ENCODE measurements at places on chromosomes 12 and 14.

DNA sequence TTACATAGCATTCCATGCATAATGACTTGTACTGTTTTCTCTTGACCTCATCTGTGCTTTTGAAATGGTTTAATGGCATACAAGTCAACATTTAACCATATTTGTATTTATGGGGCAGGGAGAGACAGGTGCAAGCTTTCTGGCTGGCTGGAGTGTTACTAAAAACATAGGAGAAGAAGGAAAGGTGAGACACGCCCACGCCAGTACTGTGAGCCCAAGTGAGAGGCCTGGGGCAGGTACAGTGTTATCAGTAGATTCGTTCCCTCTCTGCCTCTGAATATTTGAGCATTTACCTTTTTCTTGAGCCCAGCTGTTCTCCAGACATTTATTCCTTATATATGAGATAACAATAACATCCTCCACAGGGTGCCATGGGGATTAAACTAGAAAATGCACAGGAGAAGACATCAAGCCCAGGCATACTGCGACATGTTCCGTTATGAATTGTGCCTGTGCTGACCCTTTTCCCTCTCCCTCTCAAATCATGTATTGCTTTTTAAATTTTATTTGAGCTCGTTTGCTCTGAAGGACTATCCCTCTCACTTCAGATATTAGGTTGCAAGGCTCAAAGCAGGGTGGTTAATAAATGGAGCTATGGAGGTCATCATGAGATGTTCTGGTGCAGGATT, 34.6 kb upstream of the TUBA1C start:
- 0 out of 2 replicates have a peak, but pooled peaks cover 2% of the 10 kb centered on the region for H3K27me3 ChIP-seq
- peaks cover 22% of the 10 kb centered on the region for H3K4me1 ChIP-seq
- H3K4me3 ChIP-seq, result no peak overlapping the region
- no peak for DNase-seq

DNA sequence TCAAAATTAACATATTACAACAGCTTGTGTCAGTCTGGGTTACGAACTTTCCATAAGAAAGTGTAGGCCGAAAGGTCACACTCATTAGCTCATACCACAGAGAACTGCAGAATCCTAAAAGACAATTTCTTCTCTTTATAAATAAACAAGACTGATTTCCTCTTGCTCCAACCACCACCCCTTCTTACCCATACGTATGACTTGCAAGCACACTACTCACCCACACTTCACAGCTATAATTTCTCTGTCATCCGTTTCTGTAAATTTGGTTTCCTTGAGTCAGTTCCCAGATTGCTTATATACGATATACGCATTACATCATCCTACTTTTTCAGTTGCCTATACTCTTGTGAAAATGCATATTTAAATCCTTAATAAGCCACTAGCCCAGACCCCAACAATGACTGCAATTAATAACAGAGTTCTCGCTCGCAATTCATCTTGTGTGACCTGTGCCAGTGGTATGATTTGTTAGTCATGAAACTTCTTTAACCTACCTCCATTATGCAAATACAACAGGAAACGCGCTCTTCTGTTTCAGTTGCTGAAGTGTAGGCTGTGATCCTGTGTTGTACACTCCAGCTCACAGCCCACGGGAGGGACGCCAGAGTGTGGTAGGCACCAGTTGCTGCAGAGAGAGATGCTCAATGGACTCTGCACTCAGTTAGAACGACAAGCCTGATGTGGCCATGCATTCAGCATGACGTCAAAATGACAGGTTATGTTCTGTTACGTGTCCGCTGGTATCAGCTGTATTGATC, 417.6 kb downstream of the PDZRN4 start:
- H3K4me3 ChIP-seq, result no peak overlapping the region
- H3K36me3 ChIP-seq, result no peaks in the 10 kb centered on the region
- DNase-seq, result no peak
- H3K27me3 ChIP-seq, result peaks cover 6% of the 10 kb centered on the region
- no peak overlapping the region for H3K27ac ChIP-seq

- peaks cover 31% of the 10 kb centered on the region for H3K4me1 ChIP-seq
- no peak overlapping the region for H3K4me3 ChIP-seq
- H3K36me3 ChIP-seq, result no peaks in the 10 kb centered on the region
- peak; percentile 52 for DNase-seq
- peak overlapping the region; percentile 12 for H3K27ac ChIP-seq
- H3K27me3 ChIP-seq, result no peaks in the 10 kb centered on the region
These were observed 152.3 kb downstream of the ZNF664 start for GRCh38 chr12:124125203-124125871.

DNA sequence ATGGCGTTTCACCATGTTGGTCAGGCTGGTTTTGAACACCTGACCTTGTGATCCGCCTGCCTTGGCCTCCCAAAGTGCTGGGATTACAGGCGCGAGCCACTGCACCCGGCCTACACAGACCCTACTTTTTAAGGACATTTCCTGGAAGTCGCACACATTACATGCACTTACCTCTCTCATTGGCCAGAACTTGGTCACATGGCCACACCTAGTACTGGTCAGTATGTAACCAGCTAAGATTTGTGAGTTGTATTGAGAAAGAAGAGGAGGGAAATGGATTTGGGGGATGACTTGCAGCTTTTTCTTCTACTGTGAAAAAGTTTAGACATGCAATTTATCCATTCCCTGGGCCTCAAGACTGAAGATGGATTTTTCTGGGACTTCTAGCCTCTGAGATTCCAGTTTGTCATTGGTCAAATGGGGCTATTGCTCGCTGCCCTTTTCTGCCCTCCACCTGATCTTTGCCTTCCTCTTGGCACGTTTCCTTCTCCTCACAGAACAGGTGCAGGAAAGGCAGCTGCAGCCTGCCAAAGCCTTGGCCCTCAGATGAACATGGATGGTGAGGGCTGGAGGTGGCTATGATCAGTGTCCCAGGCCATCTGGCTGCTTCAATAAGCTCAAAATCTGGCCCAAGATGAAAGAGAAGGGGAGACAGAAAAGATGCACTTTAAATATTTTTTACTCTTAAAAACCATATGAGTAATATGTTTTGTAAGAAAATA, 7.1 kb upstream of the ZDHHC22 start:
- H3K4me1 ChIP-seq, result peaks cover 7% of the 10 kb centered on the region
- H3K27ac ChIP-seq, result no peak overlapping the region
- no peaks in the 10 kb centered on the region for H3K36me3 ChIP-seq
- H3K4me3 ChIP-seq, result no peak overlapping the region

- H3K27me3 ChIP-seq, result no peaks in the 10 kb centered on the region
- DNase-seq, result no peak
- H3K36me3 ChIP-seq, result no peaks in the 10 kb centered on the region
- H3K27ac ChIP-seq, result no peak overlapping the region
- H3K4me1 ChIP-seq, result no peaks in the 10 kb centered on the region
These were observed 117.0 kb downstream of the PRKD1 start for GRCh38 chr14:29810682-29811081.

DNA sequence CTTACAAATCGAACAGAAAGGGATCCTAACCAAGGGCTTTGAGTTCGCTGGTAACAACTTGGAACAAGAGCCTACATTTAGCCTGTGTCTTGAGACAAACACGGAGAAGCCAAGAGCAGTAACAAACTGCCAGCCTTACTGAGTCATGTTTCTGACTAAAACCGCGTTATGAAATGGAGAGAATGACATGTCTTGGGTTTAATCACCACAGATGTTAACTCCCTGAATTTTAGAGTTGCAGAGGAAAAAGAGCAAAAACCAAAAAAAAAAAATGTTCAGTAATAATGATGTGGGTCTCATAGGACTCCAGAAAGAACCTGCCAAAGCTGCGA, 1.0 kb downstream of the BLTP3B start:
- H3K36me3 ChIP-seq, result no peaks in the 10 kb centered on the region
- H3K4me1 ChIP-seq, result no peaks in the 10 kb centered on the region
- no peak for DNase-seq

DNA sequence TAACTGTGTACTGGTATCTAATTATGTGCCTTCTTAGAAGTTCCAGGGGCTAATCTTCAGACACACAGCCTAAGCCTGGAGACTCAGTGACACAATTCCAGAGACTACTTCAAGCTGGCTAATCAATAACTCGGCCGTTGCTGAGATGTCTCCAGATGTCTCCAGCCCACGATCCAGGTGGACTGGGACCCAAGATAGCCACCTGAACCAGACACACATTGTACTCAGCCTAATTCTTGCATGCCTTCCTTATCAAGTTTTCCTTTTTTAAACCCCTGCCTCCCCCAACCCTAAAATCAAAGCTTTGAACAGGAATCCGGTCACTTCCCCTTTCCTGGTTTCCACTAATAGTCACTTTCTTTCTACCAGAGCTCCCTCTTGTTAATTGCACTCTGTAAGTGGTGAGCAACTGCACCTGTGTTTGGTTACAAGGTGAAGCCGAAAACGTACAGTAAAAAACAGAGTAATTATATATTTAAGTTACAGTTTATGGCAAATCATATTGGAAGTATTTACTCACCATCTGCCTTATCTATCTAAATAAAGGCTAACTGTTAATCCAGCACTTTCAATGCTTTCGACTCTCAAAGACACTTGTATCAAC, 39.8 kb upstream of the PTGDR start:
- H3K4me1 ChIP-seq, result no peaks in the 10 kb centered on the region
- no peak overlapping the region for H3K27ac ChIP-seq
- H3K27me3 ChIP-seq, result no peaks in the 10 kb centered on the region
- no peak overlapping the region for H3K4me3 ChIP-seq
- no peaks in the 10 kb centered on the region for H3K36me3 ChIP-seq
- DNase-seq, result no peak

GRCh38 chr14:32507029-32507984, 178.2 kb downstream of the AKAP6 start:
- peak overlapping the region; percentile 58 for H3K27ac ChIP-seq
- no peaks in the 10 kb centered on the region for H3K27me3 ChIP-seq
- H3K36me3 ChIP-seq, result no peaks in the 10 kb centered on the region
- peaks cover 34% of the 10 kb centered on the region for H3K4me1 ChIP-seq

DNA sequence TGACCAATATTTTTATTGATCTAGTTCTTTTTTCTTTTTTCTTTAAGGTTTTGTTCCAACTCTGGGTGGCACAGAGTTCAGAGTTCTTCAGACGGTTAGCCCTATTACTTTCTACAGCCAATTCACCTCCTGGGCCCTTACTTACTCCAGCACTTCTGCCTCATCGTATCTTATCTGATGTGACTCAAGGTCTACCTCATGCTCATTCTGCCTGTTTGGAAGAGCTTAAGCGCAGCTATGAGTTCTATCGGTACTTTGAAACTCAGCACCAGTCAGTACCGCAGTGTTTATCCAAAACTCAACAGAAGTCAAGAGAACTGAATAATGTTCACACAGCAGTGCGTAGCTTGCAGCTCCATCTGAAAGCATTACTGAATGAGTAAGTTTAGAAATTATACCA, 64.7 kb downstream of the VEZT start:
- no peak overlapping the region for H3K4me3 ChIP-seq
- DNase-seq, result no peak
- H3K36me3 ChIP-seq, result peaks cover 43% of the 10 kb centered on the region
- no peak overlapping the region for H3K27ac ChIP-seq
- no peaks in the 10 kb centered on the region for H3K27me3 ChIP-seq

DNA sequence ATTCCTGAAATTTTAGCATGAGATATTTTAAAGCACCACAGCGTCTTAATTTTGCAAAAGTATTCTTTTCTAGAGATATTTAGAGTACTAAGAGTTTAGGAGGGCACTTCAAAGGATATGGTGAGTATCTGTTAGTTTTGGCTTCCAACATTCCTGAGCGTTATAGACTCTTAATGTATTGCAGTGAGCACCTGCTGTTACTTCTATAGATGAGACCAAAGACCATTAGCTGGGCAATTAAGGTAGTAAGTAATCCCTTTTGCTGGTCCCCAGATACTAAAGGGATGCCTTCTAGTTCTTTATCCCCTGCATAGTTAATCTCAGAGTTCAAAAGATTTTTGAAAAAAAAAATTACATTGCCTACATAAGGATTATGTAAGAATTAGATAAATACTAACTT, 975.6 kb downstream of the GALC start:
- no peaks in the 10 kb centered on the region for H3K36me3 ChIP-seq
- H3K4me1 ChIP-seq, result peaks cover 9% of the 10 kb centered on the region
- H3K4me3 ChIP-seq, result no peak overlapping the region
- H3K27ac ChIP-seq, result no peak overlapping the region
- no peaks in the 10 kb centered on the region for H3K27me3 ChIP-seq

DNA sequence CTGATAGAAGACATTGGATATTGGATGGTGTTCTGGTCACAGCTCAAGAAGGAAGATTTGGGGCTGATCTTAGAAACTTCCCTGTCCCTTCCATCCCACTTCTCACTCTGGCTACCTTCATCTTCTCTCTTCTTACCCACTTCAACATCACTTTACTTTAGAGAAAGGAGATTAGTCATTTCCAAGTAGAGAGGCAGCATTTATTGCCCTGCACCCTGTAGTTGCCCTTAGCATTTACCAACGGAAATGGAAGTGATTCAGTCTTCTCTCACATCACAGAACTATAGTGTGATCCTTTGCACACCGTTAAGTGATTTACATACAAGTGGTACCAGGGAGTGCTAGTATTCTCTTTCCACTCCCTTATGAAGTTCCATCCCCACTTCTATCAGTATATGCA, 52.4 kb downstream of the PHLDA1 start:
- H3K27ac ChIP-seq, result peak overlapping the region; percentile 67
- DNase-seq, result no peak
- H3K27me3 ChIP-seq, result no peaks in the 10 kb centered on the region
- H3K4me1 ChIP-seq, result peaks cover 22% of the 10 kb centered on the region

- no peak overlapping the region for H3K4me3 ChIP-seq
- no peaks in the 10 kb centered on the region for H3K27me3 ChIP-seq
- H3K36me3 ChIP-seq, result no peaks in the 10 kb centered on the region
- DNase-seq, result no peak
- H3K27ac ChIP-seq, result no peak overlapping the region
- peaks cover 3% of the 10 kb centered on the region for H3K4me1 ChIP-seq
These were observed 69.8 kb downstream of the RERG start for GRCh38 chr12:15151161-15152091.

DNA sequence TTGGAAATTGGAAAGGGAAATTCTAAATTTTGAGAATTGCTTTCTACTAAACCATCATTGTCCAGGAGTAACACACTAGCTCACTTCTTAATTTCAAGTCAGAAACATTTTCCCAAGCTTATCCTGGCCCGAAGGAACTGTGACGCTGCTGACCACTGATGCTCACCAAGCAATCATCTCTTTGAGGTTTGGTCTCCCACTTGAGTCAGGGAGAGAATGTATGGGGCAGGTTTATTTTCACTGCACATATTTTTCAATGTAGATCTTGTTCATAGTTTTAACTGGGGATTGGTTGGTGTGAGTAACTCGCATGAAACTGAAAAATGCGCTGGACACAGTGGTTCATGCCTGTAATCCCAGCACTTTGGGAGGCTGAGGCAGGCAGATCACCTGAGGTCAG, 12.9 kb upstream of the RNASE10 start:
- H3K4me1 ChIP-seq, result peaks cover 6% of the 10 kb centered on the region
- no peak for DNase-seq
- H3K27ac ChIP-seq, result no peak overlapping the region
- H3K27me3 ChIP-seq, result no peaks in the 10 kb centered on the region
- H3K36me3 ChIP-seq, result no peaks in the 10 kb centered on the region

- H3K4me3 ChIP-seq, result peak overlapping the region; percentile 93
- H3K27ac ChIP-seq, result no peak overlapping the region
- H3K36me3 ChIP-seq, result no peaks in the 10 kb centered on the region
- peaks cover 34% of the 10 kb centered on the region for H3K27me3 ChIP-seq
- H3K4me1 ChIP-seq, result peaks cover 25% of the 10 kb centered on the region
- peak; percentile 96 for DNase-seq
These were observed 1.1 kb upstream of the LRP1 start for GRCh38 chr12:57127101-57127725.

Data from SJCRH30 (cell line).